DMS 273 treated with DMSO at 0.1 percent for 48 hours (cell line): ENCODE measurements at places on chromosomes 1 and 21.

GRCh38 chr1:150876119-150876454 is 312 bp downstream of the ARNT start:
- DNase-seq: peak; percentile 100

GRCh38 chr1:54944610-54945392 is 35.6 kb upstream of the TMEM61 start:
- DNase-seq: peak; percentile 10

DNA sequence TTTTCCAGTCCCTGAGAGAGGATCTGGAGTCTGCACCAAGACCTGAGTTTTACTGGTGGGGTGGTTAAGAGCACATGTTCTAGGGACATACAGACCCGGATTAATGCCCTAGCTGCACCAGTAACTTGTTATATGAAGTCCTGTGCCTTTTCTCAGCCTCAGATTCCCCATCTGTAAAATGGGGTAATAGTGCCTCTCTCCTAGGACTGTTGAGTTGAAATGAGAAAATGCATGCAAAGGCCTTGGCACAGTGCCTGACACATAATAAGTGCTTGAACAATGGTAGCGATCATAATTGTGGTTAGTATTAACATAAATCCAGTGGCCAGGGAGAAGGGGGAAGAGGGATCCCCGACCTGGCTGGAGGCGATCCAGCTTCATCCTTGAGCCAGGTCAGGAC is 12.3 kb downstream of the AHDC1 start:
- DNase-seq: no peak

DNA sequence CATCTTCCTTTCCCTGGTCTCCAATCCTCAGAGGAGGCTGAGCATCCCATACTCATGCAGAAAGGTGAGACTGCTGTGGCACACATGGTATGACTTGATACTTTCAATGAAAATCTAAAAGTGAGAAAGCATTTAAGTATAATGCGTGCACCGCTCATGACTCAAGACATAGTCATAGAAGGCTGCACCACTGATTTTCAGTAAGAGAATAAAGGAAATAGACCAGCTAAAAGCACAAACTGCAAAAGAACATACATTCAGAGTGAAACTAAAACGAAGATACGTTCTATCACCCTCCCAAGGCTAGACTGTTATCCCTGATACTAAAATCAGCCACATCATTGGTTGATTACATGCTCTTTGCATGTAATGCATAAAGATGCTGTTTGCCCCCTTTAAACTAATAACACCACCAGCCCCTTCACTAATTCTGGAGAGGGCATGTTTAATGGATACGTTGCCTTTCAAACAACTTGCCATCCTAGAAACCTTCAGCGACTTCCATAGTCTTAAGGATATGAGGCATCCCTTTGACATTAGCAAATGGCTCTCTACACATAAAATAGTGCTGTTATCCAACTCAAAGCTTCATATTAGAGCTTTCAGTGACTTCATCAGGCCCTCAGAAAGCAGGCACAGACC is 2.1 kb downstream of the PLD5 start:
- no peak for DNase-seq

DNA sequence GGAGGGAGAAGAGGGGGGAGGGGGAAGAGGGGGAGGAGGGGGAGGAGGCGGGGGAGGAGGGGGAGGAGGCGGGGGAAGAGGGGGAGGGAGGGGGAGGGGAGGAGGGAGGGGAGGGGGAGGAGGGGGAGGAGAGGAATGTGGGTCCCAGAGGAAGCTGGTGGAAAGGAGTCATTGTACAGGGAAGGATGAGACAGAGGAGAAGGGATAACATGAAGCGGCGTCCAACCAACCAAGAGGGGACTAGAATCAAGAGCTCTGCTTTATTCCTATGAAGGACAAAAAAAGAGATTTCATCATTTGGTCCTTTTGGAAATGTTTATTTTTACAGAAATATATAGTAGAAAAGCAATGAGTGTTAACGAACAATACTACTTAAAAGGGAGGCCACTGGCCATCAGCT is 24.5 kb downstream of the COA6 start:
- DNase-seq: no peak
